ENCODE measurements at places on chromosomes 11 and 22.

GRCh38 chr11:71204748-71205664 is 47.4 kb downstream of the SHANK2 start:
- DNase-seq = no peak

DNA sequence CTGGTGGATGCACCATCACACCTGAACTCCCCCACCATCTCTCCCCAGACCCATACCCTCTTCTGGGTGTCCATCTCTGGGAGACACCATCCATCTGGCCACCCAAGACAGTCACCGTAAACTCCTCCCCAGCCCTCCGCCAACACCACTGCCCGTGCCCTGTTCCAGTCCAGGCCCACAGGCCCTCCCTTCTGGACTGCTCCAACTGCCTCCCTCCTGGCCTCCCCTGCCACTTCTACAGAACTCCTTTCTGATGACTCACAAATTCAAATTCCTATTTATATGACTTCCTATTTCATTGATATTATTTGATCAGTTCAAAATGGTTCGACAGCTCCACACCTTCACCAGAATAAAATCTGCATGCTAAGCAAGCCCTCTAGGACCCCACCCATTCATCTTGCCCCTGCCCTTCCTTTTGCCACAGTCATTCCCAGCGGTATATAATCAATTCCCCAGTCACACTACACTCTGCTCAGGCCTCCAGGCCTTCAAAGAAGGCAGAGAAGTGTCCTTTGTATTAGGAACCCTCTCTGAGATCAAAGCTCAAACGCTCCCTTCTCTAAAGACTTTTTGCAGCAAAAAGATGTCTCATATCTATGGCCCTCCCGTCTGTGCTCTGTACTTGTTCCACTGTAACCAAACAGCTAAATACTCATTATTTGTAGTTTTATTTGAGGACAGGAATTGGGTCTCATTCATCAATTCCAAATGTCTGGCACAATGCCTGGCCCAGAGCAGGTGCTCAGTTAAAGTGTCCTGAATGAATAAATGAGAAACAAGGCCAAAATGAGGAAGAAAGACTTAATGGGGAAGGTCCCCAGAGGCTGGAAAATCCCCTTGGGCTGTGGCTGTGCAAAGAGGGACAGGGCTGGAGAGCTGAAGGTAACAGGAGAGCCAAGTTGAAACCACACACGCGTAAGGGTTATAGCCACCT is 29.0 kb downstream of the MYH9 start:
- peak; percentile 54 for DNase-seq

GRCh38 chr11:3995949-3996554 is 98.5 kb upstream of the RRM1 start:
- DNase-seq = no peak

DNA sequence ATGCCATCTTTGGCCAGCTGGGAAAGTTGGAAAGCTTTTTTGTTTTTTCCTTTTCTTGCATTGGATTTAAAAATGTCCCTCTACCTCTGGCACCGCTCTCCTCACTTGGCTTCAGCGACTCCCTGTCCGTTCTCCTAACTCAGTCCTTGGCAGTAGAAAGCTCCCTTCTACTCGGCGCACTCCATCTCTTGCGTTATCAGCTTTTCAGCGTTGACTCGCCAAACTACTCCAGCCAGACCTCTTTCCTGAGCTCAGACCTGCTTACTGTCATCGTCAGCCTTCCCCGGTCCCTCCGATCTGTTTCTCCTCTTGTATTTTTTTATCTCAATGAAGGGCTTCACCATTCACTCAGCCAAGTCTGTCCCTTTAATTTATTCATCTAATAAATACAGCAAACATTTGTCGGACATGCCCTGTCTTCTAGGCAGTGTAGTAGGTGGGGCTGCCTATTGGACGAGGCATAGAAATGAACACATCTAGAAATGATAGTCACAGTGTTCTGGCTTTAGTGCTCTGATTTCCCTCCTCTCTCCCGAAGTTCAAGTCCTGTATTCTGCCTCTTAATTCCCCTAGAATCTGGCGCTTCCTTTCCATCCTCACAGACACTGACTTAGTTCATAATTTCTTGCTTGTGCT is 839 bp downstream of the CEP164 start:
- DNase-seq = peak; percentile 4

GRCh38 chr22:41237707-41238569 is 2.8 kb downstream of the CHADL start:
- DNase-seq = no peak

DNA sequence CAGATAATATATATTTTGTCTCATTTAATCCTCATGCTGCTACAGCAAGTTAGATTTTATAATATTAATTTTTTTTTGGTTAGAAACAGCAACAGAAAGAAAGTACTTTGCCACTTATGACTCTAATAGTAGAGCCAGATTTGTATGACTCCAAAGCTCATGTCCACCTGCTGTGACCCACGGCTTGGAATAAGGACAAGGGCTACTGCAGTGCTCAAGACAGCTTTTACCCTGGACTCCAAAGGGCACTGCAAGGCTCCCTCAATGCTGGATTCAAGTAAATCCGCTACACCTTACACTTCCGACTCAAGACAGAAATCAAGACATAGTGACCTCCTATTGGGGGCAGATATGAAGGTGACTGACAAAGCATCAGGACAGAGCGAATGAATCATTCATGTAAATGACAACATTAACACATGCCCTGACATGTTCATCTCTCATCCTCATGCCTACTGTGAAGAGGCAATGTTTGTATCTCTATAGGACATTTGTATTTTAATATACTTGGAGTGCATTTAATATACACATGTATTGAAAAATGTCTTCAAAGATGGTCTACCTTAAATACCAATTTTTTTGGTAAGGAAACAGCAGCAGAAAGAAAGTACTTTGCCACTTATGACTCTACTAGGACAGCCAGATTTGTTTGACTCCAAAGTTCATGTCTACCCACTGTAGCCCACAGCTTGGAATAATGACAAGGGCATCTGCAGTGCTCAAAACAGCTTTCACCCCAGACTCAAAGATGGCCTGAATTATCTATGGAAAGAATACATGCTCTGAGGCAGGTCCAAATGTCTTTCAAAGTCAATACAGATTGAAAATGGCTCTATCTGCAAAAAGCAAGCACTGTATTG is 375.6 kb upstream of the CCDC90B start:
- no peak for DNase-seq

All from urothelium cell line (cell line).